ENCODE measurements at places on chromosomes 16 and 17.

DNA sequence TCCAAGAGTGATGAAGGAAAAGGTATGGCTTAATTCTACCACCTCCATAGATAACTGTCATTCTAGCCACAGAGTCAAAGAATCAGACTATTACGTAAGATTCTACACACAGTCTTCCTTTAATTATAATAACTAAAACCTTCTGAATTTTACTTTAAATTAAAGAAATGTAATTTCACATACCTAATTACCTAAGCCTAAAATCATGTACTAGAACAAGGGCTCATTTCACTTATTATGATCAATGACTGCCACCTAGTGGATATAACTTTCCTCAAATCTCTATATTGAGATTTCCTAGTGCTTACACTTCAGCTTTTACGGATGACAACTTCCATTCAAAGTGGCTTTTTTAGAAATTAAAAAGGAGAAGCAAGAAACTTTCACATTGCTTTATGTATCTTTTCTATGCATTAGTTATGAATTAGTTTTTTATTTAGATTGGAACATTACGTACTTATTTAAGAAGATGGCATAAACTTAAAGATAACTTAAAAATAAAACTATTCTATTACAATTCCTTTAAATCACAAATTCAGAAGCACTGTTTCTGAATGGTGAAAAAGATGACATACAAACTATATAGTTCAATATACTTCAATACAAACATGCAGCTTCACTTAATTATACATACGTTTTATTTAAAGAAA is 18.2 kb upstream of the ABCA10 start:
- peak; percentile 33 for DNase-seq

- DNase-seq, result no peak
These were observed 58.1 kb upstream of the GOT2 start for GRCh38 chr16:58792188-58792587.

- peak; percentile 99 for DNase-seq
These were observed 9.0 kb upstream of the CLDN9 start for GRCh38 chr16:3003582-3004270.

- DNase-seq, result no peak
These were observed 1.4 kb upstream of the CYB561 start for GRCh38 chr17:63447471-63448009.

- DNase-seq, result peak; percentile 63
These were observed 10.5 kb upstream of the ALDOA start for GRCh38 chr16:30054959-30055553.

GRCh38 chr16:50261707-50262235 is 4.6 kb upstream of the ADCY7 start:
- DNase-seq, result no peak

- DNase-seq, result no peak
These were observed 150.3 kb downstream of the BCAS3 start for GRCh38 chr17:60827943-60828342.

- DNase-seq, result peak; percentile 9
These were observed 1643.5 kb downstream of the TP53TG3F start for GRCh38 chr16:35102780-35103403.

GRCh38 chr16:51994597-51994996 is 552.3 kb downstream of the TOX3 start:
- no peak for DNase-seq

- DNase-seq, result no peak
These were observed 1.9 kb downstream of the PRKCB start for GRCh38 chr16:23837553-23838308.

DNA sequence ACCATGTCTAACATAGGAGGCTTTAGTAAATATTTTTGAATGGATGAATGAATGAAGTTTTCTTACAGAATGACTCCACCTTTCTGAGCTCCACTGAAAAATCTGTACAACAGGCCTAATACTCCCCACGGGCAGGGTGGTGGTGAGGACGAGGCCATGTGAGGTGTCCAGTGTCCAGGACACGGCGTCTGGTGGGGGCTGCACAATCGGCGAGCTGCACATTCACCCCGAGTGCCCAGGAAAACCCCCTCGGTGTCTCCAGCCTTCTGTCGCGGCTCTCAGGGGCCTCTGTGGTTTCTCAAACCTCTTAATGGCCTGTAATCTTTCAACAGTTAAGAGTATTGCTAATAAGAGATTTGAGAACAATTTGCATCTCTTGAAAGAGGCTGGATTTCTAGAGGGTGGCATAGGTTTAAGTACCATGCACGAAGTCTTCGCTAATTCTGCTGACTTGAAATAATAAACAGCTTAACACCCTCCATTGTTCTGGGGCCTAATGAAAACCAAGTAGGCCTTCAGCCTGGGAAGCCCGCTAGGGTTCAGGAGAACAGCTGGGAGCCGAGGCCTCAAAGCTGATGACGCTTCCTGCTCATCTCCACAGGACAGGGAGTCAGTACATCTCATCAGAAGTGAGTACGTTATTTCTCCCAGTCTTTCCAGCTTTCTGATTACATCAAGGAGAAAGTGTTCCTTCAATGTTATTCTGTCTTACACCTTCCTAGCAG is 304.6 kb upstream of the FOXF1 start:
- no peak for DNase-seq

DNA sequence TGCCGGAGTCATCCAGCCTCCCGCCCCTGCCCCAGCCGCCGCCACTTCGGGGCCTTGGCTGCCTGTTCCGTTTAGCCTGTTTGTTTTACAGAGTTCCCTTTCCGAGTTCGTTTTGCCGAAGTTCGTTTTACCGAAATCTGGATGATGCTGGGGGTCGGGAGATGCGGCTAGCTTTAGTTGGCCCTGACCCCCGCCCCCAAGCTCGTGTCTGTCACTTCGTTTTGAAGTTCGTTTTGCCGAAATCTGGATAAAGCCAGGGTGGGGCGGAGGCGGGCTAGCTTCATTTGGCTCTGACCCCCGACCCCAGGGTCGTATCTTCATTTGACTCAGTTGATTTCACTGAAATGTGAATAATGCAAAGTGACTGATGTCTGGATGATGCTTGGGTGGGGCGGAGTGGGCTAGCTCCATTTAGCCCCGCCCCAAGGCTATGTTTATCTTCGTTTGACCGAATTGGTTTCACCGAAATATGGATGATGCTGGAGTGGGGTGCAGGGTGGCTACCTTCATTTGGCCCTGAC is 591 bp downstream of the PSMD7 start:
- DNase-seq, result peak; percentile 44

DNA sequence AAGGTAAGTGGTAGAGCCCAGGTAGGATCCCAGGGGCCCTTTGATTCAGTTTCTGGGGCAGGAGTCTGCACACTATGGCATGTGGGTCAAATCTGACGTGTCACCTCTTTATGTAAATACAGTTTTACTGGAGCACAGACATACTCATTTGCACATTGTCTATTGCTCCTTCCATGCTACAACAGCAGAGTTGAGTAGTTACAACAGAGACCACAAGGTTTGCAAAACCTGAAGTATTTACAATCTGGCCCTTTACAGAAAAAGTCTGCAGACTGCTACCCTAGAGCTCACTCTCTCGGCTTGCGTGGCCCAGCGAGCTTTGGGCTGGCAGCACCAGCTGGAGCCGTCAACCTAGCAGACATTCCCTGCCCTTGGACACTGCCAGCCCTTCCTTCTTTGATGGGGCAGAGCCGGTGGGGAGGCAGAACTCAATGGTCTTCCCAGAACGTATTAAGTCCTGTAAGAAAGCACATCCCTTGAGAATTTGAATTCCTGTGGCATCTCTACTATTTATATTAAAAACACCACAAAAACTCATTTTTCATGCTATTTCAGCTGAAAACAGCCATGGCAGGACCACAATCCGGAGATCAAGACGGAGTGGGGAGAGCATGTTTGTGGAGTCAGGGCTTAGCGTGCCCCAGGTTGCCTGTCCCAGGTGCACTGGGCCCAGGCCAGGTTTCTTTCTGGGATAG is 133.1 kb upstream of the NUDT7 start:
- no peak for DNase-seq

DNA sequence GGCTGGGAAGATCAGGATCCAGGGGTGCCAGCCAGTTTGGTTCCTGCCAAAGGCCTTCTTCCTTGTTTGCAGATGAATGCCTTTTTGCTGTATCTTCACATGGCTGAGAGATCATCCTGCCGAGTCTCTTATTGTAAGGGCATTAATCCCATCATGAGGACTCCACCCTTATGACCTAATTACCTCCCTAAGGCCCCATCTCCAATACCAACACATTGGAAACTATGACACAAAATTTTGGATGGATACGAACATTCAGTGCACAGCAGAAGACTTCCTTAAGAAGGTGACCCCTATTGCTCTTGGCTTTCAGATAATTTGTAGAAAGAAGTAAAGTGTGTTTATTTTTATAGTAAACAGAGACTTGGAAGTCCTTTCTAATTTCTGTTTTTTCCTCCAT is 1164.7 kb upstream of the CDH8 start:
- DNase-seq, result no peak

- no peak for DNase-seq
These were observed 25.8 kb downstream of the ADCY9 start for GRCh38 chr16:4090351-4090851.

- DNase-seq, result no peak
These were observed 111.7 kb downstream of the CDH11 start for GRCh38 chr16:65010125-65010524.

DNA sequence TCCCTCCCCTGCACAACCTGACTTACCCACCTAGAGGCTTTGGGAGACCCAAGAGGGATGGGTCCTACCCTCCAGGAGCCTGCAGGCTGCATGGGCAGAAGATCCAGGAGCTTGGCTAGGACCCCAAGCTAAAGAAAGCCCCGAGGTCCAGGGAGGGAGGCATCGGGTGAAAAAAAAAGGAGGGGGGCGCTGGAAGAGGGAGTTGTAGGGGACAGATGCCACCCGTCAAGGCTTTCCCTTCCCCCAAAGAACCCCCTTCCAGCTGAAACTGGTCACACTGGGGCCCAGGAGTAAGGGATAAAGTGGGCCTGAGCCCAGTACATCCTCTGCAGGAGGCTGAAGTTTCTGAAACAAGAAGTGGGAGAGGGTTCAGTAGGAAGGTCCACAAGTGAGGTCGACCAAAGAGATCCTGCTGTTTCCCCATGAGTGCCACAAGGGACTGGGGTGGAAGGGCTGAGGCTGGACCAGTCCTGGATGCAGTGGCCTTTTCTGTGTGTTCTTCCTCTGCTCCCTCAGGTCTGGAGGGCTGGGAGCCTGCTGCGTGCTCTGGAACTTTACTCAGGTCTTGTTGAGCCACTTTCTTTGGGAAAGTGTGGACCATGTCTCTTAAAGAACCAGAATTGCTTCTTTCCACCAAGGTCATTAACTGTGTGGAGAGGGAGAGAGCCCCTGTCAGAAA is 14.2 kb upstream of the CBFB start:
- DNase-seq, result no peak

- DNase-seq, result no peak
These were observed 54.1 kb upstream of the NFAT5 start for GRCh38 chr16:69511651-69512050.

- peak; percentile 0 for DNase-seq
These were observed 927.6 kb upstream of the CDH8 start for GRCh38 chr16:62963846-62964245.

DNA sequence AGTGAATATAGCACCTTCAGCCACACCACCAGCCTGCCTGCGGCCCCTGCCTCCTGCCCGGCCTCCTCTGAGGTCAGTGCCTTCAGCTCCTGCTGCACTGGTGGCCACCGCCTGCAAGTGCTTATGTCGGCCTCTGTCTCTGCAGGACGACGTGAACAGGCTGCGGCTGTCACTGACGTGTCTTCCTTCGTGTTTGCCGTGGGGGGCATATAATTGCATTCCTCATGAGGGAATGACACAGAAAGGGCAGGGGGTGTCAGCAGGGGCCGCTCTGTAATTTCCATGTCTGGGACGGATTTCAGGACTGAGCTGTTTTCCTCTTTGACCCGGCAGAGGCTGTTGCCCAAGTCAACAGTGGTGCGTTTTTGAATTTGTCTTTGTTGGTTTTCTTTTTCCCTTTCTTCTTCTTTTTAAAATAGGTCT is 28.5 kb downstream of the CMIP start:
- no peak for DNase-seq

DNA sequence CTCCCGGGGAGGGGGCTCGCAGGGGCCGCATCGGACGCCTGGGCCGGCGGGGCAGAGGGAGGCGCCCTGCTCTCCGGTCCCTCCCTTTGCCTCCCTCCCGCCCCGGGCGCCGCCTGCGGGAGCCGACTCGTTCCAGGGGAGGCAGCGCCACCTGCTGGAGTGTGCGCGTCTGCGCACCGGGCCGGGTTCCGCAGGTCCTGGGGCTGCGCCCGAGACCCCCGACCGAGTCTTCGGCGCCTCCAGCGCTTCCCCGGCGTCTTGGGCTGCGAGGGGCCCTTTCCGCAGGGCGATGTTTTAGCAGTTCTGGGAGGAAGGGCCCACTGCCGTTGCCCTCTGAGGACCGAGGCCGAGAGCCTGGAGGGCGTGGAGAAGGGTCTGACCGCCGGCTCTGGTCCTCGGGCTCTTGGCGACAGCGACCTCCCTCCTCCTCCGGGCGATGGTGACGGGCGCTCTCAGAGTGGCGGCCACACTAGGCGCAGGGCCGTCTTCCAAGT is 106.3 kb downstream of the SEC14L1 start:
- DNase-seq, result peak; percentile 90

- no peak for DNase-seq
These were observed 24.6 kb upstream of the SMURF2 start for GRCh38 chr17:64686705-64687104.

- DNase-seq, result no peak
These were observed 4.7 kb downstream of the PPP1R1B start for GRCh38 chr17:39631403-39631802.

DNA sequence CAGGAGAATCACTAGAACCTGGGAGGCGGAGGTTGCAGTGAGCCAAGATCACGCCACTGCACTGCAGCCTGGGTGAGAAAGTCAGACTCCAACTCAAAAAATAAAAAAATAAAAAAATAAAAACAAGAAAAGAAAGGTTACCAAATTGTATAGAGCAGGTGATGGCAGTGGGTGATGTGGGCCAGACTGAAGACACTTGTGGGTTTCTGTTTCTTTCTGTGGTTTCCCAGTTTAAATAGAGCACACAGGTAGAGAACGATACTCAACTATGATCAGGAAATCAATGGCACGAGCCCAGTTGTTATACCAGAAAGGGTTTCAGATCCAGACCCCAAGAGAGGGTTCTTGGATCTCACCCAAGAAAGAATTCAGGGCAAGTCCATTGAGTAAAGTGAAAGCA is 32.6 kb downstream of the NUBP1 start:
- peak; percentile 39 for DNase-seq

All from activated CD4-positive, alpha-beta T cell treated with anti-CD3 and anti-CD28 coated beads, Interleukin-2, Interleukin-6, amounts not matched to agents 100 ng/mL and 50 ng/mL, durations not matched to agents 16 hours and 8 hours (primary cell).